NCI-H2081 treated with DMSO at 0.1 percent for 48 hours (cell line): ENCODE measurements at places on chromosomes 12 and 14.

- DNase-seq: no peak
These were observed 54.9 kb upstream of the PPP2R5C start for GRCh38 chr14:101706509-101707067.

- no peak for DNase-seq
These were observed 844.6 kb downstream of the VRK1 start for GRCh38 chr14:97641827-97642226.

DNA sequence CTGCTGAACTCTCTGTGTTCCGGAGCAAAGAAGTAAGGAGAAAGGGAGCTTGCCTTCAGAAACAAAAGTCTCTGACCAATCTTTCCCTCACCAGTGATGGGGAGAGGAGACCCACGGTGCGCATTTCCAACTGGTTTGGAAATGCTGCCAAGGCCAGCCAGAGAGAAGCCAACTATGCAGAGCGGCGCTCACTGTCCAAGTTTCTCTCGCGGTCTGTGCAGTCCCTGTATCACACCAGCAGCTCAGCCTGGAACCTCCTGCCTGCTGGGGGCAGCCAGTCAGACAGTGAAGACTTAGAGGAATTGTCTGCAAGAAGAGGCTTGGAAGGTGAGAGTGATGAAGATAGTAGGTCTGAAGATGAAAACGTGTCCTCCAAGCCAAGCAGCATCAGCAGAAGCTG, 206.2 kb downstream of the NAV3 start:
- DNase-seq: no peak

DNA sequence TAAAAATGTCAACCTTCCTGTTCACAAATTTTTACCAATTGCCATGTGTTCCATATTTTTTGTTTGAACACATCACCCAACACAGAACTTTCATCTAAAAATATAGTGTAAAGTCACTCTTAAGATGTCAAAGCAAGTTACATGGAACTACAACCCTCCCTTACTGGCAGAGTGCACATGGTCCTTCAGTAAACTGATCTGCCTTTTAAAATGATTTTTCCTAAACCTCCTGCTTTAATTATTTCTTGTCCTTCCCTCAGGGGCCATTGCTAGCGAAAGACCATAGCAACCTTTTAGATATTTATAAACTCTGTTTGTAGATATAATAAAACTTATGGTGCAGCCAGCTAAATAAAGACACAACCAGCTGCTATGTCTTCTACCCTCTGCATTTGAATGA, 255.2 kb upstream of the FAR2 start:
- no peak for DNase-seq

- DNase-seq: no peak
These were observed 554 bp downstream of the SPPL3 start for GRCh38 chr12:120903412-120904196.

- DNase-seq: no peak
These were observed 58.3 kb upstream of the ANP32D start for GRCh38 chr12:48414021-48414420.

GRCh38 chr12:46492471-46493085, 120.0 kb upstream of the SLC38A2 start:
- no peak for DNase-seq
